Stimulated activated CD4-positive, alpha-beta T cell treated with anti-CD3 and anti-CD28 coated beads, Interleukin-2, amount 100 ng/mL, for 4 hours (primary cell): ENCODE measurements at places on chromosomes 12 and 14.

DNA sequence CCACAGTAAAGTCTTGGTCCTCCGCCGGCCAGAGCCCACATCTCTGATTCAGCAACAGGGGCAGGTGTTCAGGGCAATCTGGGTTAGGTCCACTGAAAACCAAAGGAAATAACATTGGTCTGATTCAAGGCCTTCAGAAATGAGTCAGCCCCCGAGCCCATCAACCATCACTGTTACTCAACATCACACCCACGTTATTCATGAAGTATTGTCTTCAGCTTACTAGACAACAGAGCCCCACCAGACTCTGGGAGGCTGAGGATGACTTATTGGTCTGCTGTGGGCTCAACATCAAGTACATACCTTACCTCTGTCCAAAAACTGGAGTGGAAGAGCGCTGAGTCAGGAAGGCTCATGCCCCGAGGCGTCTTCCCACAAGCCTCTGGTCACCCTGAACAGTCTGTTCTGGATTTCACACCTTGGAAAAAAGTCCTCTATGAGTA, 97.5 kb downstream of the ZFP36L1 start:
- DNase-seq: no peak

- no peak for DNase-seq
These were observed 2.0 kb upstream of the CLEC6A start for GRCh38 chr12:8453796-8454195.

GRCh38 chr14:89139404-89140247, 277.4 kb downstream of the FOXN3 start:
- no peak for DNase-seq

DNA sequence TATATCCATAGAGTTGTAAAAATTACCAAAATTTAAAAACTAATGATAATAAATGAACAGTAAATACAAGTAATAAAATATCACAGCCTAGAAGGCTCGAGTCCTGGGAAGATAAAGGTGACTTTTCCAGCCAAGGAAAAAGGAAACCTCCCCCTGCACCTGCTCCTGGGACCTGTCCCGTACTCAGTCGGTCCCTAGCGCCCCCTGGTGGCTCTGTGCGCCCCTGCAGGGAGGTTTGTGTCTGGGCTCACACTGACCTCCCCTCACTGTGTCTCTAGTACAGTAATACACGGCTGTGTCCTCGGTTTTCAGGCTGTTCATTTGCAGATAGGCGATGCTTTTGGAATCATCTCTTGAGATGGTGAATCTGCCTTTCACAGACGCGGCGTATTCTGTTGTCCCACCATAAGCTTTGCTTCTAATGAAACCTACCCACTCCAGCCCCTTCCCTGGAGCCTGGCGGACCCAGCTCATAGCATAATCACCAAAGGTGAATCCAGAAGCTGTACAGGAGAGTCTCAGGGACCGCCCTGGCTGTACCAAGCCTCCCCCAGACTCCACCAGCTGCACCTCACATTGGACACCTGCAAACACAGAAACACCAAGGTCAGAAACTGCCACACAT, 1030.4 kb downstream of the TMEM121 start:
- peak; percentile 58 for DNase-seq

DNA sequence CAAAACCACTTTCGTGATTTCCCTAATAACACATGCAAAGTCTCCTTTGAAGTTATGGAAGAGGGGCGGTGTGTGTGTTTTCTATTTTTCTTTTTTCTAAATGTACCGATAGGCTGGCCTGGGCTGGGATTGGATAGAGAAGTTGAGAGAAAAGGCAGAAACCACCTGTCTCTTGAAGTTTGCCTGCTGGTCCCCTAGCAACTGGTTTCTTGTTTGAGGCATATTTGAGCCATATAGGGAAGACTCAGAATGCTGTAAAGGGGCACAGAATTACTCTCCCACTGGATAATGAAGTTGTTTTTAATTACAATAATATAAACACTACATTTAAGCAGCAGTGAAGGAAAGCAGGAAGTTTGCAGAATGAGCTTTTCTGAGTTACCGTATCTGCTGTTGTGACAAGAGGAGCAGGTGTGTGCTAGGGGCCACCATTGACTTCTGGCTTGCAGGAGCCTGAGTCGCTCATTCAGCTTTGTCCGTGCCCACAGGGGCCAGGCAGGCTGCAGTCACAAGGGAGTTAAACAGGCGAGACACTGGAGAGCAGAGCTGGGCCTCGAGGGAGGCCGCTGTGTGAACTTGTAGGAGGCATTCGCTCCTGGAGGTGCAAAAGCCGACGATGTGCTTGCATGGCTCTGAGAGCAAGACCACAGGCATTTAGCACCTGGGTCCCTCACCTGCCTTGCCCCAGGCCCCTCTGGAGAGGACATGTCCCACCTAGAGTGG, 173.8 kb upstream of the RGS6 start:
- DNase-seq: no peak

DNA sequence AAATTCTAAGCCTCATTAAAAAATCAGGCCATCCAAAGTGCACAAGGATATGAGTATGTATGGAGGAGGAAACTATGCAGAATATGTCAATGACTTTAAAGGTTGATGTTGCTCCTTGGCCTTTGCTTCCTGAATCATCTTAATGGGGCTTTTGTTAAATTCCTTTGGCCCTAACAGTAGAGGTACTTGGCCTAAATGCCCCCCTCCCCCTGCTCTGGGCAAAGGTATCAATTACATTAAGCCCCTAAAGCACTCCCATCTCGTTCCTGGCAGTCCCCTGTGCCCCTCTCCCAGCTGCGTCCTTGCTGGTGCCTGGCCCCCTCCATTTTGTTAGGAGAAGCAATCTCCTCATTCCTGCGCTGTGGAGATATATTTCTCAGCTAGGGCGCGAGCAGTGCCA, 4.8 kb downstream of the COPZ1 start:
- no peak for DNase-seq

GRCh38 chr14:57831981-57832380, 33.9 kb downstream of the SLC35F4 start:
- DNase-seq: no peak

DNA sequence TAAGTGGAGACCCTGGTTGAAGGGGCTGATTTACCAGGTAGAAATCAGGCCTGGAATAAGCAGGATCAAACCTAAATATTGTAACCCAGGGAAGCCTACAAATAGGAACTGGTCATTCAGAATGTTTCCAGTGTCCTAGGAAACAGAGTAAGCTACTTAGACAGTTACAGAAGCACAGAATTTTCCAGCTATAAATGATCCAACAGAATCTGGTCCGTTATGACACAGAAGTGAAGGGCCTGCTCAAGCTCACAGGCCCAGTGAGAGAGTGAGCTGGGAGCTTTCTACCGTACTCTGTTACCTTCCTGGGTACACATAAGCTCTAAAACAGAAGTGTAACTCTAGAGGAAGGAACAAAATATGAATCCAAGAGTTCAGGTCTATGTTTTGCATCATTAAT, 119.1 kb downstream of the TTC7B start:
- no peak for DNase-seq

- DNase-seq: peak; percentile 85
These were observed 16.6 kb downstream of the TAMALIN start for GRCh38 chr12:52023182-52023975.

DNA sequence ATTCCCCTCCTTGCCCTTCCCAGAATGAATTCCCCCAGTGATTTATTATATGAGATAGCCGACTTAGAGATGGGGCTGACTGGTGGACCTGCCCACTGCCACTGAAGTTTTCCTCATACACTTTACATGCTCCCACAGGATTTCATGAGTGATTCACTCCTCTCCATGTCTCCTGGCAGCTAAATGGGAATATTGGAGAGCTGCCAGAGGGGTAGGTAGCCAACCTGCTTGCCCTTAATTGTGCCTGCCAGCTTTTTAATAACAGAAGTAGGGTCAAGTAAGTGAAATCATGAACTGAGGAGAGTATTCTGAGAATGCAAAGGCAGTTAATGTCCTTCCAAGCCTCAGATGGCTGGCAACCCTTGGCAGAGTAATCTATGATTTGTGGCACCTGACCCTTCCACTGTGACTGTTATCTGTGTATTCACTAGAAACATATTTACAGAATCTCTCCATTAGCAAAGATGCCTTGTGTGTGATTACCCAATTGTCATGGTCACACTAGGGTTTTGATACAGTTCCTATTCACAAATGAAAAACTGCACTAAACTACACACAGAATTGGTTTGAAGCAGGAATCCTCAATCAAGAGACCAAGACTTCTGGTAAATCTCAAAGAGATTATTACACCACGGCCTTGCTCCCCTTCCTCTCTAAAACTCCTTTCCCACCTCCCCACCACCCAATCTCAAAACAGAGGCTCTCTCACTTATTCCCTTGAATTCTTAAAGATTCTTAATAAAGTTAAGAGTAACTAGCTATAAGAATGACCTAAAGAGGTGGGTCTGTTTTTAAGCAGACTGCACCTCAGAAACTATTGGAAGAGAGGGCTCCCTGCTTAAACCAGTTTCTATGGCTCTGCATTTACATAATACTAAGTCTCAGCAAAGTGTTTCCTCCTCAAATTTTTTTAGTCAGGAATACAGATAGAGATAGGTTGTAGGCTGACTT, 17.2 kb downstream of the NKX2-1 start:
- no peak for DNase-seq
